ENCODE measurements at places on chromosomes 16 and 17.

- DNase-seq, result no peak
These were observed 2.4 kb downstream of the DHRS7B start for GRCh38 chr17:21129023-21129681.

DNA sequence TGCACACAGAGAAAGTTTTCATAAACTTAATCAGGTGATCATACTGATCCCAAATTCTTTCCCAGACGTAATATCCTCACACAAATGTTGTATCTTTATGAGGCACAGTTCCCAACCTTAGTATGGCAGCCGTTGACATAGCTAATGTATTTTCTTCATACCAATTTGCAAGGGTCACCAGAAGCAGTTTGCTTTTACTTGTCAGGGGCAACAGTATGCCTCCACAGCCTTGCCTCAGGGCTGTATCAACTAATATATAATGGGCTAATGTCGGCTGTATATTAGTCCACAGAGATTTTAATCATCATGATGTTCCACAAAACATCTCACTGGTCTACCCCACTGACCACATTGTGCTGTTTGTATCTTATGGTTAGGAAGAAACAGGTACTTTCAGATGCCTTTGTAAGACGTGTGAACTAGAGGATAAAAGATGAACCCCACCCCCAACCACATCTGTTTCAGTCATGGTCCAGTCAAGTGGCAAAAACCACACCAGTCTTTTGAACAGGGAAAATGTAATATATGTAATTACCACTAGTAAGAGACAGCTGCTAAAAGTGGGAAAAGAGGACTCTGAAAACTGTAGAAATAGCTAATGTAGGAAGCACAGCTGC lies 55.2 kb downstream of the GAN start:
- DNase-seq, result peak; percentile 74

DNA sequence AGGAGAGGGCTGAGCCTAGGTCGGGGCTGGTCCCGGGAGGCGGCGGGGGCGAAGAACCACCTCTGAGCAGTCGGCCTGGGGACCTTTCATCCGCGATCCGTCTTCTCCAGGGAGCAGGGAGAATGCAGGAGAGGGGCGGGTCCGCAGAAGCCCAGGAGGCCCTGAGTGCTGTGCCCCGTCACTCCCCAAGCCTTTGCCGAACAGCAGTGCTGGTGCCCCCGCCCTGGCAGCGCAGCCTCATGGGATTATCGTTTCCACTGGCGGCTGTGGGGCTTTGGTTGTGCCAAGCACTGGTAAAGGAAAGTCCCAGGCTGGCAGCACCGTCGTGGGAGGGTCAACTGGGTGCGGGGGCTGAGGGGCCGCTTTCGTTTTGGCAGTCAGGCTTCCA lies 631 bp downstream of the TBL3 start:
- DNase-seq, result no peak

GRCh38 chr16:2157480-2158261 lies 2.1 kb downstream of the TRAF7 start:
- no peak for DNase-seq

DNA sequence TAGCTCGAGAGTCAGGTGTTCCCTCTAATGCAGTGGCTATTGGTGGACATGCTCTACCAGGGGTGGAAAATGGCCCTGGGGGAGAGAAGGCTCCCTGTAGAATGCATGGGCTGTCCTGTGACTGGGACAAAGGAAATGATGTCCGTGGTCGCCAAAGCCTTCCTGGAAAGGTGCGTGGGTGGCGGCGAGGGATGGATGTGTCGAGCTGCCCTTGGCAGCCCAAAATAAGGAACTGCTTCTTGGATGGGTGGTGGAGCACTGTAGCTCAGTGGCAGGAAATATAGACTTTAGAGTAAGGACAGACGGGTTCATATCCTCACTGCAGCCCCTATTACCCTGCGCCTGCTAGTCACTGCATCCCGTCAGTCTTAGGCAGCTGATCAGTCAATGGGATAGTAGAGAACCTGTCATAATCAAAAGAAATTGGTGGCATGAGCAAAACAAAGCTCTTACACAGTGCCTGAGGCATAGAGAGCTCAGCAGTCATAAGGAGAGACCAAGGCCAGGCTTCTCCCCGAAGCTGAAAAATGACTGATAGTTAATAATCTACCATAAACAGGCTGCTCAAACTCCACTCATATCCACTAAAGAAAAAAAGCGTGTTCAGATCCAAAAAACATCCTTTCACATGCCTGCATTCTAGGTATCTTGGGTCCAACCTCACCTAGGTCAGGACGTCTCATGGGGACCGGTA lies 123.5 kb upstream of the PLCG2 start:
- DNase-seq, result no peak

DNA sequence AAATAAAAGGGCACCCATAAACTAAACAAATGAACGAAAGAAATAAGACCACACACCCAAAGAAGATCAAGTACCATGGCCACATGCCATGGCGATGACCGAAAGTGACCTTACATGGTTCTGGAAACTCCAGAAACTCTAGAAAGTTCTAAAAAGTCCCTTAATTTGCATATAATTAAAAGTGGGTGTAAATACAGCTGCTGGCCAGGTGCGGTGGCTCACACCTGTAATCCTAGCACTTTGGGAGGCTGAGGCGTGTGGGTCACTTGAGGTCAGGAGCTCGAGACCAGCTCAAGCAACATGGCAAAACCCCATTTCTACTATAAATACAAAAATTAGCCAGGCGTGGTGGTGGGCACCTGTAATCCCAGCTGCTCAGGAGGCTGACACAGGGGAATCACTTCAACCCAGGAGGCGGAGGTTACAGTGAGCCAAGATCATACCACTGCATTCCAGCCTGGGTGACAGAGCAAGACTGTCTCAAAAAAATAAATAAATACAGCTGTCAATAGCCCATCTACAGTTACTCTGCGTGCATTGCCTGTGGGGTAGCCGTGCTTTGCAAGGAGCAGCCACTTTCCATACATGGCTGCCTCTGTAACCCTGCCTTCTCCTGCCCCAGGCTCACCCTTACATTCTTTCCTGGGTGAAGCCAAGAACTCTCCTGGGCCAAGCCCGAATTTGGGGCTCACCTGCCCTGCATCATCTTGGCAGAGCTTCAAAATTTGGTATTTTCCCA lies 7.2 kb upstream of the ZNF778 start:
- no peak for DNase-seq

DNA sequence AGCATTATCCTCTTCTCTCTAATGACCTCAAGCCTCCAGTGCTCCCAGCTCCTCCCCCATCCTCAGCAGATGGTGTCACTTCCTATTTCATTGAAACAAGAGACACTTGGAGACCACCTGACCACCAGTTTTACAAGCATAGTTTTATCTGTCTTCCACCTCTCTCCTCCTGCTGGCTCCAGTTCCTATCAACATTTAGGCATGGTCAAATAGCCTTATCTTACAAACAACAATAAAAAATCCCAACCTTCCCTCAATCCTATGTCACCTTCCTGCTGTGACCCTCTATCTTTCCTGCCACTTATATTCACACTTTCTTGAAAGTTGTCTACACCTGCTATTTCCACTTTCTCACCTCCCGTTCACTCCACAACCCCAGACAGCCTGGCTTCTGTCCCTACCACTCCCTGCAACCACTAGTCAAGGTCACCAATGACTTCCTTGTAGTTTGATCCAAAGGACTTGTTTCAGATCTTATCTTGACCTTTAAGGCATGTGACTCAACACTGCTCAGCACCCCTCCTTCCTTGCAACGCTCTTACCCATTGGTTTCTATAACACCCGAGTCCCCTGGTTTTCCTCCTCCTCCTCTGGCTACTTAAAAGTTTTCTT lies 4.3 kb upstream of the NTN1 start:
- DNase-seq, result no peak

DNA sequence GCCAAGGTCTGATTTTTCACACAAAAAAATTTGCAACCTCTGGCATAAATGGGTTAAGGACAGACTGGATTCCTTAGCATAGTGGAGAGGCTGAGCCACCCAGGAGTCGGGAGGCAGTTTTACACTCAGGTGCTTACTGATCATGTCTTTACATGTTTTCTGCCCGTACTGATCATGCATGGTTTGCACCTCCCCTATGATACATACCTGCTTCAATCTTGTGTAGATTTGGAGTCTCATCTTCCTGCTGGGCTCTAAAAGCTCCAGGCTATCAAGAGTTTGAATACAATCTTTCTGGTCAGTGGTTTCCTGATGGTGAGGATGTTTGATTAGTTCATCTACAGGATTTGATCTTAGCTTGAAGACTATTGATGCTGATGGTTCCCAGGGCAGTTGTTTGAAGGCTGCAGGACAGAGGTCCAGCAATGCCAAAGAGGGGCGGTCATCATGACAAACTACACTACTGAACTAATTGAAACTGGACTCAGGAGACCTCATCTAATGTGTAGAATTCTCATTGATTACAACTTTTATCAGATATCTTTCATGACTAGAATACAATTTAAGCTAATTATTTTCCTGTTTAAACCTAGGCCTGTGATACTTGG lies 6.9 kb downstream of the C1QBP start:
- no peak for DNase-seq

DNA sequence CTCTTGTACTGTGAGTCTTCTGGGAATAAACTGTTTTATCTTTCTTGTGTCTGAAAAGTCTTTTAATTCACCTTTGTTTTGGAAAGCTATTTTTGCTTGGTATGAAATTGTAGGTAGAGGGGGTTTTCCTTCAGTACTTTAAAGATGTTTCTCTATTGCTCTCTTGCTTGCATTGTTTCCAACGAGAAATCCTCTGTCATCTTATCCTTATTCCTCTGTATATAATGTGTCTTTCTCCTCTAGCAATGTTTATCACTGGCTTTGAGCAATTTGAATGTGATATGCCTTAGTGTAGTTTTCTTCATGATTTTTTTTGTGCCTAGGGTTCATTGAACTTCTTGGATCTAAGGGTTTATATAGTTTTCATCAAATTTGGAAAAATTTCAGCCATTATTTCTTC lies 96.3 kb downstream of the CDK5R1 start:
- DNase-seq, result no peak

DNA sequence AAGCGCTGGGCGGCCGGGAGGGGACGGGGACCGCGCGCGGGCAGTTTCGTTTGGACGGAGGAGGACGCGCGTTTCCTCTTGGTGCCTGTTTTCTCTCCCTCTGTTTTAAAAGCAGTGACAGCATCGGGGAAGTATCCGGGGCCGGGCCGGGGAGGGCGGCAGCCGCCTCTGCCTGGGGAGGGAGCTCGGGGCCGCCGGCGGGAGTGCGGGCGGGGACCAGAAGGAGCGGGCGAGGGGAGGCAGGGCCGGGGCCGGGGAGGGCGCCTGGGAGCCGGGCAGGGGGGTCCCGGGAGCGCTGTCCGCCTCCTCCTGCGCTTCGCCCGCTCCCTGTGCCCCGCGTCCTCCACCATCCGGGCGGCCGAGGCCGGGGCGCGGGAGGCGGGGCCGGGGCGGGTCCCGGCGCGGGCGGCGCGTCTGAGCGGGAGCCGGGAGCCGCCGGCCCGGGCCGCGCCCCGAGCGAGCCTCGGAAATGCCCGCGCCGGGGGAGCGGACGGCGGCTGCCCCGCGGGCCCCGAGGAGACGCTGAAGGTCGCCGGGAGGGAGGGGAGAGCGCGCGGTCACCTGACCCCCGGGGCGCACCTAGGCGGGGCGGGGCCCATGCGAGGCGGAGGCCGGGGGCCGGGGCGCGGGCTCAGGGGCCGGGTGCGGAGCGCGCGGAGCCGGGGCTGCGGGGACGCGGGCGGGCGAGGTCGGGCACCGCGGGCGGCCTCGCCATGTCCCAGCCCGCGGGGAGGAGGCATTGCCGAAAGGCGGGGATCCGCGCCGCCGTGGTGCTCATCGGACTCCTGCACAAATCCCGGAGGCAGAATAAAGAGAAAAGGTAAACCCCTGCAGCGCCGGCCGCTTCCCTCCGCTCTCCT lies 57.3 kb downstream of the RAP1GAP2 start:
- DNase-seq, result no peak

DNA sequence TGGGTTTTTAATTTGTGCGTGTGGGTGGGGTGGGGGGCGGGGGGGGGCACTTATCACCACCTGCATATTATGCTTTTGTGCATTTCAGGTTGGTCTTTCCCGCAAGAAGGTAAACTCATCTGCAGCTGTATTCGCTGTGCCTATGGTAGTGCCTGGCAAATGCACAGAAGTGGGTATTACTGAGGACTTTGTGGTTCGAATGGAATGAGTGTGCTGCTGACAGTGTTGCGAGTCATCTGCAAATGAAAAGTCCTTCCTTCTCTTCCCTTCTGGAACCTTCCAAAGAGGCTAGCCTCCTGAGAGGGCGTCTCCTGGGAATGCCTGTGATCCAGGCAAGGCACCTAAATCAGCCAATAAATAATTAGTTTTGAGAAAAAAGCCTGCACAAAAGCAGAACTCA lies 532.9 kb downstream of the MAF start:
- DNase-seq, result no peak

DNA sequence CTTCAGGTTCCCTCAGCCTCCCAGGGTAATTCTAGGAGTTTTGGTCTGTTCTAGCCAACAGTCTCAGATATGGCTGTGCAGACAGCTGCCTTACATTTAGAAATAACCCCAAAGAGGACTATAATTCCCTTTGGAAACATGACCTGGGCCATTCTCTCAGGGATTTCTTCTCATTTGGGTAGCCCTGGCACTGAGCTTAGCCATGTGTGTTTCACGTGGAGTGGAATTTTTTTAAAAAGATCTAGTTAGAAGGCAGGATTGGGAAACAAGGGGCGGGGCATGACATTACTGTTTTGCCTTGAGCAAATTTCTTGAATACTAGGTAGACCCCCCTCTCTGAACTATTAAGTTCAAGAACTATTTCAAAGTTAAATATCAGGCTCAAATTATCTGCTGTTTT lies 29.6 kb upstream of the MRC2 start:
- no peak for DNase-seq

DNA sequence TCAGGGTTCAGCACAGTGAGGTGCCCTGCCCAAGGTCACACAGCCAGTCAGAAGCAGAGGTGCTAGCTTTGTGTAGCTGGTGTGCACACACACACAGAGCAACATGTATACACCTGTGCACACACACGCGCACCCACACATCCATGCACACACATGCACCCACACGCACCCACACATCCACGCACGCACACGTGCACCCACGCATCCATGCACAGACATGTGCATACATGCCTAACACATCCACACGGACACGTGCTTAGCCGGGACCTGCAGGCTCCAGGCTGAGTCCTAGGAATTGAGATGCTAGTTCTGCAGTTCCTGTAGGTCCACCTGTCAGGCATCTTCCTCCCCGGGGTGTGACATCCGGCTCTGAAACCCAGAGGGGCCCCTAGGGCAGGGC lies 13.0 kb upstream of the DPEP1 start:
- DNase-seq, result no peak

GRCh38 chr17:2085648-2085949 lies 30.7 kb downstream of the HIC1 start:
- no peak for DNase-seq
